Umbilical cord (tissue), 2 donors: ENCODE measurements at places on chromosomes 2 and 18.

DNA sequence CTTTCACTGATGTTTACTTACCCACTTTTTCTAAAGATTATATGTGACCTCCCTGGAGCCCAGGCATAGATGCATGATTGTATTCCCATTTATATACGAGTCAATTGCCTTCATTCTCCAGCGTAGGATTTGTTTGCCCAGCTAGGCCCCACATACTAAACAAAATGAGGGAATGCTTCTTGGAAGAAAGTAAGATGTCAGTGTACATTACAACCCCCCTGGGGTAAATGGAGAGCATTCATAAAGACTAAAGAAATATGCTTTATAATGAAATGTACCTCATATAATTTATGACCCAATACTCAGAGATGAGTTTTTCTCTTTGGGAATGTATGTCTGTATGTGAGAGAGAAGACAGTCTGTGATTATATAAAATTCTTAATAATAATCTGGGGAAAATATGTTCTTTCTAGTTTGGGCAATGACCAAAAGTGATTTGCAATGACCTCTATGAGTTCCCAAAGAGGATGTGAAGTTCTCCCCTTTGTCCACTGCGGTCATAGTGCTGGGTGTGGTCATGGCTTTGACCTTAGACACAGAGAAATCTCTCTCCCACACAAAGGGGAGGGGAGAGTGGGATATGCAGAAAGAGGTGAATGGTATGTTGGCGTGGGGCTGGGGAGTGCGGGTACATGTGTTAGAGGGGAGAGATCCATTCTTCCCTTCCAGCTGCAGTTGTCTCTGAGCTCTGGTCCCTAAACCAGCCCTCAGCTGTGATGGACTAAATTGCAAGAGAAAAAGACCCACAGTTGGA is 175.6 kb downstream of the EN1 start:
- no peak for DNase-seq

GRCh38 chr2:162328424-162329157 is 10.1 kb upstream of the IFIH1 start:
- DNase-seq = no peak

- DNase-seq = no peak
Measured at GRCh38 chr2:25306777-25307368, 34.9 kb downstream of the DNMT3A start.

- no peak for DNase-seq
Measured at GRCh38 chr2:149331023-149331400, 625 bp downstream of the LYPD6 start.
